Stimulated activated CD8-positive, alpha-beta memory T cell treated with anti-CD3 and anti-CD28 coated beads, Interleukin-4, amount 100 ng/mL, for 1 hour (primary cell): ENCODE measurements at places on chromosomes 3 and 15.

GRCh38 chr3:124814620-124815421 is 72.3 kb downstream of the ITGB5 start:
- no peak for DNase-seq

DNA sequence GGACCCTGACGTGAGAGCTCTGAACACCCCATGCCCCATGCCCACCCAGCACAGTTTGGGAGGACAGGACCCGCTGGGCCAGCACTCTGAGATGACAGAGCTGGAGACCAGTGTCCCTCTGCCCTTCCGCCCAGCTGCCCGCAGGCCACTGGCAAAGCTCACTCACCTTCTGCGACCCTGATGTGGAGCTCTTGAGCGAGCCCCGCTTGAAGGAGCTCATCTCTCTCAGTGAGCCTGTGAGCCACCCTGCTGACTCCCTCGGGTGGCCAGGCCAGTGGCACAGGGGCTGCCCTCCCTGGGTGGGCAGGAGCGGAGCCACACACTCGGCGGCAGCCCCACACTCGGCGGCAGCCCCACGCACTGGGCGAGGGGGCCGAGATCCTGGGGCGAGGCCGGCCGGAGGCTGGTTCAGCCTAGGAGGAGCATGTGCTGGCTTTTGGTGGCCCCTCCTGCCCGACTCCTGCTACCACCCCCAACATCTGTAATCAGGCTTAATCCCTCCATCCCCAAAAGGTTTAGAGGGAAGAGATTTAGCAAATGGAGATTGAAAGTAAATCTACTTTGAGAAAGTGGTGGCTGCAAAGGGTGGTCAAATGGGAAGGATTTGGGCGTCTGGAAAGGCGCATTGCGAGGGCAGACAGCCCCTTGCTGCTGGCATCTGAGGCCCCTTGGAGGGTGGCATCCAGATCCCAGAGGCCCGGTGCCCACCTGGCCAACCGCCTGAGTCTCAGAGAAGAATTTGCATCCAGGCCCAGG is 59.4 kb upstream of the TRPM1 start:
- no peak for DNase-seq

GRCh38 chr3:50183755-50184154 is 7.7 kb upstream of the GNAT1 start:
- no peak for DNase-seq

DNA sequence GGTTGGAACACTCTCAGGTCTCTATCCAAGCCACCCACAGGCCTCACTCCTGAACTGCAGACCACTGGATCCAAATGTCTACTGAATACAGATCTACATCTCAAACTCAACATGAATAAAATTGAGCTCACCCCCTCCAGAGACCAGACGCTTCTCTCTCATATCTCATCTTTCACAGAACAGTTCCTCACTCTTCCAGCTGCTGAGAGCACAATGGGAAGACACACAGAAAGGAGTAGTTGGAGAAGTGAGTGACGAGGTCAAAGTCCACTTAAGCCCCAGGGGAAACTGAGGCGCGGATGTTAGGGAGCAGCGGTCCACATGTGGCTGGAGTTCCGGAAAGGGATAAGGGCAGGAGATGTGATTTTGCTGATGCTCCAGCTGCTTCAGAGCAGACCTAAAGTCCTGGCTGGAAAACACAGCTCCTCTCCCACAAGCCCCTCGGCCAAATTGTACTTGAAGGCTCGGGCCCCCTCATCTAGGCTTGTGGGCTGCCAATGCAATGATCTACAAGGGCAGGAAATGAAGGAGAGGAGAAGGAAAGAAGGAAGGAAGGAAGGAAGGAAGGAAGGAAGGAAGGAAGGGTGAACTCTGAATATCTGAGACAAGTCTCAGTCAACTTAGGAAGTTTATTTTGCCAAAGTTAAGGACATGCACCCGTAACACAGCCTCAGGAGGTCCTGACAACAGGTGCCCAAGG is 211.2 kb upstream of the TLE3 start:
- no peak for DNase-seq

DNA sequence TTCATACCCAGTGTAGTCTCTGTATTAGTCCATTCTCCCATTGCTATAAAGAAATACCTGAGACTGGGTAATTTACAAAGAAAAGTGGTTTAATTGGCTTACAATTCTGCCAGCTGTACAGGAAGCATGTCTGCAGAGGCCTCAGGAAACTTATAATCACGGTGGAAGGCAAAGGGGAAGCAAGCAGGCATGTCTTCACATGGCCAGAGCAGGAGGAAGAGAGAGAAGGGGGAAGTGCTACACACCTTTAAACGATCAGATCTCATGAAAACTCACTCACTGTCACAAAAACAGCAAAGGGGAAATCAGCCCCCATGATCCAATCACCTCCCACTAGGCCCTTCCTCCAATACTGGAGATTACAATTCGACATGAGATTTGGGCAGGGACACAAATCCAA is 6.3 kb upstream of the PARP14 start:
- DNase-seq, result no peak

DNA sequence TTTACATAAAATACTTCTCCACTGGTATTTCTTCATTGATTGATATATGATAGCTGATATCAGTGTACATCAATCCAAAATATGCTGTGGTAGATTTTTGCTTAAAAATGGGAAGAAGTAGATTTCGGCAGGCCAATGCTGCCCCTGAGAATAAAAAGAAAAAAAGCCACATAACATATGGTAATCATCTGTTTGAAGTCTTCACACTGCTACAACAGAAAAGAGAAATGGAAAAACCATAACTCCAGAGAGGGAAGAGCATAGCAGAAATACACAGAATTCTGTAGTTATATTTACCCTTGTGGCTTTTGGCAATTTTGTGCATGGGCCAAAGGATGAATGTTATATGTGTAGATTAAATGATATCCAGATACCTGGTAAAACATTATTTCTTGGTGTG is 143.1 kb upstream of the KCNMB2 start:
- no peak for DNase-seq

DNA sequence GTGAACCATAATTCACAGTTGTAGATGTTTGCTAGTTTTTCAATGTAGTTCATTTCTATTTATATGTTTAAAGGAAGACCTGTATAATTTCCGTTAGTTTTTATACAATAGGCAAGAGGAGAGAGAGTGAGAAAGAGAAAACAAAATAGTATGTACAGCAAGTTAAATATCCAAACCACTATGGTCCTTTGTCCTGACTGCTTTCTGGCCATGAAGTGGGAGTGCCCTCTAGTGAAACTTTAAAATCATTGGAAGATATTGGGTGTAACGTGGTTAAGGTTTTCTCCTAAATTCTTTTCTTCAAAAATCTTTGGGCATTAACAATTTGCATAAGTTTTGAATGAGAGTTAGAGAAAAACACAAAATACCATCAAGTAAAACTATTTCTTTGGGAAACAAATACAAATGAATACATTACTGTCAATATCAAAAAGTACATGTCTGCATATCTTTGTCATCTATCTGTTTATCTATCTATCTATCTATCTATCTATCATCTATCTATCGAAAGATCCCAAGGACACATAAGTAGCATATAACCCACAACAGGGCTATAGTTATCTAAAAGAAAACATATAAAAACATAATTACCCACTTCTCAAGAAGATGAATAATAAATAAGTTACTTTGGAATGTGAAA is 534.6 kb upstream of the ATP11B start:
- no peak for DNase-seq

DNA sequence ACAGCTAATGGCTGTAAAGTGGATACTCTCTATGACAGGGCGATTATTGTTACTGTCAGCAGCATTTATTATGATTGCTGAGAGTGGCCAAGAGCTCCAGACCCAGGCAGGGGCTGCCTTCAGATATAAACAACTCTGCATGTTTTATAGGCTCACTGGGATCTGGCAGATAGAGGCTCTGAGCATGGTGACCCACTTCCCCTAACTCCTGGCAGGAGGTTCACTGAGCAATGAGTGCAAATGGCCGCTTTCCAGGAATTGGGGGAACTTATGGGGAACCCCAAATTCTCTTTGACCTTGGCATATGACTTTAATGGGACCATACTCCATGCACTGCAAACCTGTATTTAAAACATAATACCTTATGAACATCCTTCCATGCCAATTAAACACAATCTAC is 59.0 kb downstream of the SCN5A start:
- DNase-seq, result no peak

- peak; percentile 11 for DNase-seq
Observed at GRCh38 chr3:121748680-121749275, 763 bp downstream of the GOLGB1 start.
